ENCODE measurements at places on chromosomes 5 and 9.

DNA sequence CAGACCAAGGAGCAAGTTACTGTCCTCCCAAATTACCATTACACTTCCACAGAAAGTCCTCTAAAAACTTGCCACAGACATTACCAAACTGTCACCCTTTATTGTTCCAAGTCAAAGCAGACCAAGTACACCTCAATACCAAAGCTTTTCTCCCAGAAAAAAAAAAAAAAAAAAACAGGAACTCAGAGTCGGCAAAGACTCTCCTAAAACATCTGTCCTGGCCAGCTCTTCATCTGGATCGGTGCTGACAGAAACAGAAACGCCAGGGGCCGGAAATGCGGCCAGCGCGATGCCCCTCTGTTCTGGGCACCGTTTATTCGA lies 718 bp downstream of the DEPDC1B start:
- no peak for DNase-seq

DNA sequence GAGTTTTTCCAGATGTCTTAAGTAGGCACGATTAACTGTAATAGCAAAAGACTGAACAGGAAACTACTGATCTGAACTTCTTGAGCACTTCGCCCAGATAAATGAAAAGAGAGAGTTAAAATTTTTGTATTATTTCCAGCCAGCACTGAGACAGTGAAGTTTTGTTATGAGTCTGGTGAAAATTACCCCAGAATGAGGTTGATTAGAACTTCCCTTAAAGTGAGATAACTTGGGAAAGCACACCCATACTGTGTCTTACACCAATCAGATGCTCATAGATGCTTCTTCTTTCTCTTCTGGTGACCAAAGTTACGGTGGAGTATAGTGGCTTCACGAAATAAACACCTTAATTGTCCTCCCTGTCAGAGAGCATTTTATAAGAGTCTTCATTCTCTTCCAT lies 131.8 kb upstream of the SLC12A2 start:
- no peak for DNase-seq

- DNase-seq, result no peak
Measured at GRCh38 chr9:35771075-35771433, 17.0 kb upstream of the MSMP start.

- DNase-seq, result no peak
Measured at GRCh38 chr5:36985387-36985786, 108.8 kb downstream of the NIPBL start.

- no peak for DNase-seq
Measured at GRCh38 chr5:148632255-148633066, 21.9 kb downstream of the HTR4 start.
